ENCODE measurements at places on chromosomes 5 and 9.

GRCh38 chr5:178866946-178867345 lies 7.2 kb downstream of the ZNF354B start:
- DNase-seq, result no peak

- DNase-seq, result no peak
Measured at GRCh38 chr9:33231623-33231942, 8.4 kb upstream of the SPINK4 start.

- no peak for DNase-seq
Measured at GRCh38 chr9:119284587-119285337, 84.5 kb downstream of the BRINP1 start.

DNA sequence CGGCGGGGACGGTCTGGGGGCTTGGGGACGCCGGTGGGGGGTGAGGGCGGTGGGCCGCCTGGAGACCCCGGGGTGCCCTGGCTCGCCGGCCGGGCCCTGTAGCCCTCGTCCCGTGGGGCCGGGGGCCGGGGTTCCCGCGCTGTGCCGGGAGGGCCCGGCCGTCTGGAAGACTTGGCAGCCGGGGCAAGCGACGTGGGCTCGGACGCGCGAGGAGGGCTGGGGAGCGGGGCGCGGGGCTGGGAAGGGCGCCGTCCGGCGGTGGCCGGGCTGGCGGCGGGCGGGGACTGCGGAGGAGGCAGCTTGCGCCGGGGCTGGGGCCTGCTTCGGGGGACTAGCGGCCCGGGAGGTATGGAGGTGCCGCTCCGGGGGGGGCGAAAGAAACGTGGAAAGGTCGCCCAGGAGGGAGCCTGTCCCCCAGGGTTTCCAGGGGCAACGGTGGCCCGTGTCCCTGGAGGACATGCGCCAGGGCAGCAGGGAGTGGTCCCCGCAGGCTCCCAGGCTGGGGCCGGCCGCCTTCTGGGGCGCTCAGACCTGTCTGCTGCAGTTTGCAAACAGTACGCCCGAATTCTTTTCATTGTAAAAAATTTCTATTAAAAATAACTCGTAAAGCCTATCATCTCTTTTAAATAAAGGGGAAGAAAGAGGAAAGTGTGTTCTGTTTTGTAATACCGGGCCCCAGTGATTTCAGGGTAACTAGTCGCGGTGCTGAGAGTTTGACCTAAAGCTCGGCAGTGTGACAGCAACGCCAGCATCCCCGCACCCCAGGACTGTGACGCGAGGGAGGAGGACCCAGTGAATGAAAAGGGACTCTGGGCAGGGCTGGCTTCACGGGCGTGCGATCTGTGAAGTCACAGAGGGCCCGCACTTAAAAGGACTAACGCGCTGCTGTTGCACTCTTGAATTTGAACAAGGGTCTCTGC lies 752 bp upstream of the ANKH start:
- peak; percentile 91 for DNase-seq

- peak; percentile 57 for DNase-seq
Measured at GRCh38 chr9:127741831-127742434, 6.8 kb upstream of the TOR2A start.

DNA sequence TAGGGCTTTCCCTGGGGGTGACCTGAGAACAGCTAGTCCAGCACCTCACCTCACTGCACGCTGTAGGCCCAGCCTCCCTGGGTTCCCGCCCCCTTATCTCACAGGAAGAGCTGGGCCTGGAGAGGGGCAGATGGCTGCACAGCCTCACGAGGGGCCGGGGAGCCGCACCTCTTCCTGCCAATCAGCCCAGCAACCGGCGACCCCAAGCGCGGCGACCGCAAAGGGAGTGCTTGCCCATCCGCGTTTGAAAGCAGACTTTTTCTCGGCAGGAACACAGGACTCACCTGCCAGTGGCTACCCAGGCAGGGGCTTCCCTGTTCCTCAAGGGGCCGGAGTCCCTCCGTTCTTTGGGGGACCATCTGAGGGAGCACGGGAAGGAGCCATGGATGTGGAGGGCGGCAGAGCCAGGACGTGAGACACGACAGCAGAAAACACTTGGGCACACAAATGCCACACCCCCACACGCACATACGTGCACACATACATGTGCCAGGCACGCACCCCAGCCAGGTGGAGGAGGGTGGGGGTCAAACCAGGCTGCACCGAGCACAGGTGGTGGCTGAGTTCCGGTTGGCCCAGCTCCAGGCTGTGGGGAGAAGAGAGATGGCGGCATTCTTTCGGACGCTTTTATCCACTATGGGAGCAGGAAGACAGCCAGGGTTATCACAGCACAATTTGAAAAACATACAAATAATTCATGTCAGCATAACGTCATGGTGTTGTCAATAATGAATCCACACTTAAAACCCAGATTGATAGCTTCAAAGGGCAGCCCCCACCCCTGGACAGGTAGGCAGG lies 11.3 kb downstream of the TMEM250 start:
- DNase-seq, result no peak

DNA sequence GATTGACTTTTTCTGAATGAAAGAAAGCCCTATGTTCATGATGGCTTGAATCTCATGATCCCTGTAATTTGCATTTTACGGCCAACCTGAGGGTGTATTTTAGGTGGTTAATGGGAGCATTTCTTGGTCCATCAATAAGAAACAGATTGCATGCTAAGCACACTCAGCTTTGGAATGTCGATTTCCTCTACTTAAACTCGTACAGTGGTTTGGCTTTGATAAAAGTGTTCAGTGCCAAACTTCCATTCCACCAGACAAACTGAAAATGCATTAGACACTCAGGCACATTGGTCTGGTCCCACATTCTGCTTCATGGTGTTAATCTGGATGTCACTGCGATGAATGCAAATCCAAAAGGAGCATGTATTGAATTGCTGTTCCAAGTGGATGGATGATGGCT lies 77.0 kb downstream of the VCAN start:
- no peak for DNase-seq

GRCh38 chr5:145124806-145125205 lies 710.3 kb downstream of the PRELID2 start:
- no peak for DNase-seq

GRCh38 chr5:174231956-174232487 lies 186.5 kb downstream of the NSG2 start:
- DNase-seq, result no peak
